ENCODE measurements at places on chromosomes 4 and X.

DNA sequence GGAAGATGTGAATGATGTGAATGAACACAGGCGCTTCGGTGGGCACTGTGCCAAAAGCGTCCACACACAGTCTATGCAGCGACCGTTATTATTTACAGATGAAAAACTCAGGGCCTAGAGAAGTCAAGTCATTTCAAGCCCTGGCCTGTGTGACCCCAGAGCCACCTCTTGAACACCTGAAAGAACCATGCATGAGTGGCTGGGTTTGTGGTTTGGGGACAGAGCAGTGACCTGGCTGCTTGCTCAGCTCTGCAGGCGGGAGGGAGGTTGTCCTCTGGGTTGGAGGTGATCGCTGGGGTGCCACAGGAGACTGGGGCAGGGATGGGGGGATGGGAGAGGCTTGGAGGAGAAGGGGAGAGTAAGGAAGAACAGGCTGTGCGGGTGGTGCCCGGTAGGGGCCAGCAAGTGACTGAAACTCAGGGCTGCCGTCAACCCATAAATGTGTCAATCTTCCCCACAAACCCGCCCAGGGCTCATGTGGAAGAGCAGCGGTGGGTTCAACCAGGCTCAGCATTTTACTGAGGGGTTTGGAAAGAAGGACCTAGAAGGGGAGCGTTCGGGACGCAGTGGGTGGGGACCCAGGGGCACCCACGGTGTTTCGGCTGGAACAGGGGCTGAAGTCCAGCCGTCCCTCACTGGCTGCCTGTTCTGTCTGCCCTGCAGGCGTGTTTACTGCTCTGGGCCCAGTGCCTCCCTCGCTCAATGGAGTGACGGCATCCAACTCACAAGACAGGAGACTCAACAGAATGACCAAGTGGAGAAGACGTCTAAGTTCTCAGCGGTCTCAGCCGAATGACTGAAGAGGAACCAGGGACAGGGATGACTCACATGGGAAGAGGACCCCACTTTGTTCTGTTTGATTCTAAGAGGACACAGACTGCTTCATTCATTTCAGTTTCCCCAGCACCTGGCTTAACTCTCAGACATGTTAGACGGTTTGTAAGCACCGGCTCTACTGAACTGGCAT lies 167.8 kb downstream of the AFAP1 start:
- no peak for DNase-seq

GRCh38 chr4:41204400-41204978 lies 9.9 kb downstream of the APBB2 start:
- no peak for DNase-seq

GRCh38 chr4:110620691-110621327 lies 2.1 kb downstream of the PITX2 start:
- no peak for DNase-seq

GRCh38 chr4:2813446-2814405 lies 20.8 kb downstream of the SH3BP2 start:
- no peak for DNase-seq

GRCh38 chrX:10009741-10010140 lies 42.6 kb downstream of the CLDN34 start:
- DNase-seq, result no peak

DNA sequence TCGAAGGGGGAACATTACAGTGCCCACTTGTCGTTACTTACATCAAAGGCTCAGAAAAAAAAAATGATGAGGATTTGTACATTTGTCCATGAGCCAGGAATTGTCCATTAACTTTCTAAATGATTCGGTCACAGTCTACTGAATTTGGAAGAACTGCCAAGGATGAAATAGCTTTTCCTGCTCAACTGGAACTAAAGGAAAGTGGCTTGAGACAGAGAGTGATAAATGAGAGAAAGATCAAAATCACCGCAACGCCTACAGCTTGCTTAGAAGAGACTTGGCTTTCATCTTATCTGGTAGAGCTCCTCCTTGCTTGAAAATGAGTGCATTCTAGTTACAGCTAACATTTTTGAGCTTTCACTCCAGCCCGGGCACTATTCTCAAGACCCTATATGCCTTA lies 55.5 kb upstream of the ADGRG2 start:
- DNase-seq, result no peak

DNA sequence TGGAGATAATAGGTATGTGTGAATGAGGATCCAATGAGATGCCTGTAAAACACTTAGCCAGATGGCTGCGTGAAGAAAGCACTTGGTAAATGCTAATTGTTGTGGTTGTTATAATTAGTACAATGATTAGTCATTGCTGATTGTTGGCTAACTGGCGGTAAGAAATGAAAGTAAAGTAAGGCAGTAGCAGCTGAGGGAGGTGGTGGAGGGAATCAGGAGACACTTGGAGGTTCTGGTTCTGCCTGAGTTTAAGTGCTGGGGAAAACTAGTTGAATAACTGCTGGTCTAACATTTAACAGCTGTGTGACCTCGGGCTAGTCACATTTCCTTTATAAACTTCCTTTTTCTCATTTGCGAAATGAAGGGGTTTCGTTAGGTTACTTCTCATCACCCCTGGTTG lies 30.9 kb downstream of the CD38 start:
- DNase-seq, result no peak

GRCh38 chr4:106340774-106341173 lies 24.4 kb downstream of the AIMP1 start:
- no peak for DNase-seq

- no peak for DNase-seq
Measured at GRCh38 chr4:2802618-2803531, 10.0 kb downstream of the SH3BP2 start.

DNA sequence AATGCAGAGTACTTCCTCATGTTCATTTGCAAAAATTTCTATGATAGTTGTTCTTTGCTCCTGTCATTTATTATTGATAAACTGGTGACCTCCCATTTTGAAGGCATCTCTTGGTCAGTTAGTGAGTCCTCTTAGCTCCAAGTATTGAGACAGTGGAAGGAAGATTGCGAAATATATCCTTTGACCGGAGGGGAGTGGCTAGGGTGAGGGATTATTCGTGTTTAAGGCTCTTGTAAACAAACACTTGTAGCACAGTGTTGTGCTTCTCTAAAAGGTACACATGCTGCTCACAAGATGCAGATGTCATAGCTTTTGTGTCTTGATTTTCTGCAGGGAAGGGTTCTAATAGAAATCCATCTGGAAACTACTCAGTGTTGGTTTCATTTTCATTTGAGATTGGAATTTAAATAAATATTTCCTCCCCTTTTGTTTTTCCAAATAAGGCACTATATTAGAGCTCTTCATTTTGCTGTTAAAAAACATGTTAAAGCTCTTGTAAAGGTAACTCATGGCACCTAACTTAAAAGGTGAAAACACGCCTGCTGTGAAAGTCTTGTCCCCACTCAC lies 21.8 kb downstream of the TXLNG start:
- no peak for DNase-seq

DNA sequence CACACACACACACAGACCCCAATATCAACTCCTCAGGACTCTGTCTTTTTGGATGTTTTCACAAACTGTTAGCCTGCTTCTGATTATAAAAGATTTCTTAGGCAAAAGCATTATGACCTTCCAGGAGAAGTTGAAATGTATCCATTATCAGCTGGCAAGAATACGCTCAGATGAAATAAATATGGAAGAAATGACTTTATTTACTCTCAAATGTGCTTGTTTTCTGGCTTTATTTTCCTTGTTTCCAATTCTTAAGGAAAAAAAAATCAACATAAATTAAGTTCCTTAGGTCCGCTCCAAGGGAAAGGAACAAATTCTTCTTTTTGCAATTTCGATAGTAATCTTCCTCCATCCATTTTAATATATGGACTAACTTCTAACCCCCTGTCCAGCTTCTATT lies 175.6 kb upstream of the HCCS start:
- no peak for DNase-seq

DNA sequence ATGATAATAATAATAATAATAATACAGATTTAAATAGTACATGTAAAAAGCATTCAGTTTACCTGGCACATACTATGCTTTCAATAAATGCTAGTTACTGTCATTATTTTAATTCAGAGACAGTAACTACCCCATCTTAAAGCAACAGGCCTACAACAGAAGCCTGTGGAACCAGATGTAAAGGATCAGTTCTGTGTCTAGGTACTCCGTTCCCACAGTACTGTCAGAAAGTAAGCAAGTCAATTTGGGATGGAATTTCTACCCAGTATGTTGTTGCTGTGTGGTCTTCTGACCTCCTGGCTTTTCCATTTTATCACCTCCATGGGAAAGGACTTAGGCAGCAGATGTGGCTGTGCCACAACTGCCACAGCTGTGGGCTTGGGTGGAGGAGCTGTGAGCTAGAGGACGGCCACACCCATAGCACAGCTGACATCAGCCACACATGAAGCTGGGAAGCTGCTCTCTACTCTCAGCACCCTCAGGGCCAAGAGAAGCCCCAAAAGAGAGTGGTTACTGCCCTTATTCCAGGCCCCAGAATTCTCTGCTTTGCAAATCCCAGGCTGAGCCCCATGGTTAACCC lies 102.8 kb downstream of the CBR4 start:
- DNase-seq, result no peak

GRCh38 chr4:62119195-62119594 lies 919.1 kb downstream of the ADGRL3 start:
- no peak for DNase-seq

DNA sequence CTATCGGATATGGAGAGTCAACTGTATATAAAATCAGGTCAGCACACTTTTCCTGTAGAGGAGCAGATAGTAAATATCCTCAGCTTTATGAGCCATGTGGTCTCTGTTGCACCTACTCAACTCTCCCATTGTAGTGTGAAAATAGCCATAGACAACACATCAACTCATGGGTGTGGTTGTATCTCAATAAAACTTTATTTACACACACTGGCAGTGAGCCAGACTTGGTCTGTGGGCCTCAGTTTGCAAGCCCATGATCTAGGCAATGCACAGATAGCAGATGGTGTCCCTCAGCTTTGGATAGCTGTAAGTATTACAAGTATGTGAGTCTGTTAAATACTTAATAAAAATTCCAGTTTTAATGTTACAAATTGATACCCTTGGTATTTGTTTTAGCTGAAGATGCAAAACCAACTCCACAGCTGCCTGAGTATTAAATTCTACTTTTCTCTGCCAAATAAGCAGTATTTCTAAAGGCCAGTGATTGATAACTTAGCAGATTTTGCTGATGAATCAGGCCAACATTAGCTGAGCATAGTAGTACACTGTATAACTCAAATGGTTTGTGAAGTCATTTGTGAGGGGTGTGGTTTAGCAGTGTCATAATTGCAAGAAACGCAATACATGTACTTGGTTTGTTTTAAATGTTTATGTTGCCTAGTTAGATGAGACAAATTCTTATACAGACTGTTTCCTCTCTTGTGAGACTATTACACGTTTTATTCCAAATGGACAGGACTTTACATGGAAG lies 87.3 kb downstream of the GPR143 start:
- no peak for DNase-seq

DNA sequence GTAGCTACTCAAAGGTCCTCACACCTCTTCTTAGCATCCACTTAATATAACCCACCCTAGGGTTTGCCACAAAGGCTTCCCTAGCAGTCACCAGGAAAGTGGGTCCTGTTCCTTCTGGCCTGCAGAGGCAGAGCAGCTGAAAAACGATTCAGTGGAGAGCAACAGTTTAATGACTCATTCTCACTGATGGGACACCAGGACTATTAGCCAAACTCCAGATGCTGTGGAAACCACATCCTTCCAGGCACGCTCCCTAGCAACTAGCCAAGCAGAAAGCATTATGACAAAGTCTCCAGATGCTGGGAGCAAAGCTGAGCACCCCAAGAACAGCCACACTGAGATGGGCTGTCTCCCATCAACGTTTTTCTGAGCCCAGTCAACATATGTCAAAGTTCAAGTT lies 30.3 kb upstream of the UTP14A start:
- no peak for DNase-seq

- no peak for DNase-seq
Measured at GRCh38 chr4:57080781-57081650, 29.2 kb downstream of the IGFBP7 start.

GRCh38 chr4:125105561-125105960 lies 209.2 kb upstream of the FAT4 start:
- no peak for DNase-seq

GRCh38 chr4:48342606-48342880 lies 1.2 kb downstream of the SLAIN2 start:
- no peak for DNase-seq

GRCh38 chr4:146059151-146059550 lies 116.4 kb upstream of the LSM6 start:
- no peak for DNase-seq

DNA sequence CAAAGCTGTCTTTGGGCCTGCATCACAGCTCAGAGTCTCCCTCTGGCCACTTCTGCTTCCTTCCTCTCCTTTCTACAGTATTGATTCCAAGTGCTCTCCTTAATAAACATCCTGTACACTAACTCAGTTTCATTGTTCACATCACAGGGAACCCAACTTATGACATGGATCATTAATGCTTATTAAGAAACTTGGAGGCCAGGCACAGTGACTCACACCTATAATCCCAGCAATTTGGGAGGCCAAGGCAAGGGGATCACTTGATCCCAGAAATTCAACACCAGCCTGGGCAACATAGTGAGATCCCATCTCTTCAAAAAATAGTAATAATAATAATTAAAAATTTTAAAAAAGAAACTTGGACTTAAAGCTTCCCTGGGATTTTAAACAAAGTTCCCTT lies 89.2 kb upstream of the EFHC2 start:
- no peak for DNase-seq

- DNase-seq, result no peak
Measured at GRCh38 chrX:150503898-150504219, 64.6 kb upstream of the MTM1 start.

DNA sequence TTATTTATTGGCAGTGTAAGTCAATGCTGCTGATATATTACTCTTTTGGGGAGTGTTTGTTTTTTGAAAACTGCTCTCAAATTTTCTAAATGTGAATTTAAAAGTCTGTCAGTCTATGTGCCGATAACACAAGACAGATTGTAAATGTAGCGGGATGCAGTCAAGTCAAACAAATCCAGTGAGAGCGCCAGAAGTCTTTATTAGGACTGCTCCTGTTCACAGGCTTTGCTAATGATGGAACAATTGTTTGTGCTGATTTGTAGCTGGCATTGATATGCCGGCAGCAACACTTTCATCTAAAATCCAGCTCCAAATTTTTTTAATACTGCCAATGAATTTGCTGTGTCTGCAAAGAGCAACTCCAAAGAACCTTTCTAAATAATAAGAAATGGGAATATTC lies 78.7 kb upstream of the TET2 start:
- DNase-seq, result no peak

DNA sequence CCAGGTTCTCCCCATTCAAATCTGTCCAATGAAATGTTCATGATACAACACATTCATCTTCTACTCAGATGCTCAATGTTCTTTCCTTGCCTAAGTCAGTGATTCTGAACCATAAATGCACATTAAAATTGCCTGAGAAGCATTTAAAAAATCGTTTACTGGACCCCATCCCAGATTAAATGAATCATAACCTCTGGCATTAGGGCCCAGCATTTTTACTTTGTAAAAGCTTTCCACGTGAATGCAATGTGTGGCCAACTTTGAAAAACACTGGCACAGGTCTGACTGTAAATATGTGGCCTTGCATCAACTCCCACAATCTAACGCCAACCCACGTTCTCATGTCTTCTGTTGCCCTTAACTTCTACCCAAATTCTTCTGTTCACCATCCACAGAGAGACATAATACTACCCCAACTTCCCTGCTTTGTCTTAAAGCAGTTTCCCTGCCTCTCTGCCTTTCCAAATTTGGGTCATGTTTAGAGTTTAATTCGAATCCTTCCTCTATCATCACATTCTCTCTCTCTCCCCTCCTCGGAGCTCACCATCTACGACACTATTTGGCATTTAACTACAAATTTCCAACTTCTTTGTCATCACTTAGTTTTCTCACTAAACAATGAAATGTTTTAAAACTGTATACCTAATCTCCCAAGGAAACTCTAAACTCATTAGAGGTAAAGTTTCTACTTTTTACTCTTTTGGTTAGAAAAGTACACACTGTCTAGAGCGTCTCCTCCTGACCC lies 78.7 kb downstream of the PRKG2 start:
- no peak for DNase-seq
